ENCODE measurements at places on chromosomes 2 and 18.

DNA sequence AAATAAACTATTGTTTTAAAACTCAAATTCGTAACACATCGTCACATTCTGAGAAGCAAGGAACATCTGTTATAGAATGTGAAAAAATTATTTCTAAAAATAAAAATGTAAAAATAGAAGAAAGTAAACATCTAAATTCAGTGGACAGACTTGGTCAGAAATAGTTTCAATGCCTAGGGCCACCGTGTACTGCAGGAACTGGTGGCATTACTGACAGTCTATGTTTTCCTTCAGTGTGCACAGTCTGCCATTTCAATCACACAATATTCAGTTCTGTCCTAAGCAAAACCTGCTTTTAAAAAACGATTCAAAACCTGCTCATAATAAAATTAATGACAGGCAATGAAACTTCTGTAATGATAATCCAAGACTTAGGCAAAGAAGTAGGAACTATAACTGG is 190.1 kb downstream of the ERBB4 start:
- no peak for DNase-seq

DNA sequence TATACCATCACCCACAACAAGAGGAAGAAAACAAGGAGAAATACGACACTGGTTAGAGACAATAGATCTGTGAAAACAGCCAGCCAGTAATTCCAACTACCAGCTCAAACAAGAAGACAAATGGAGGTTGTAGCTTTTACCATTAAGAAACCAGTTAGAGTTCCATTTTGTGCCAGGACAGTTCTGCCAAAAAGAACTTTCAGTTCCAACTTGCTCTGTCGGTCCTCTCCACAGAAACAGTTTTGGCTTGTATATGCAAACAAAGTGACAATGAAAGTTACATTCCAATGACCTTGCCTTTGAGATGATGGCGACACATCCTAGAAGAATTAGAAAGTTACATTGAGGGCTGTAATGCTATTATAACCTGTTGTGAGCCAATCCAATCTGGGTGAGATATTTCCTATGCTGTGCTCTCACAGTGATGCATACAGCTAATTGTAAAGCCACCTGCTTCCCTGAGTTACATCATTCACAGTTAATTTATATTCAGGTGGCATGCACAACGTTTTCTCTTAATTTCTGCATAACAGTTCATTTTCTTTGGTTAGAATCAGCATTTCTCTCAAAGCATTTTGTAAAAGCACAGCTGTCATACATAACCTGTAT is 1378.4 kb upstream of the PIK3C3 start:
- no peak for DNase-seq

DNA sequence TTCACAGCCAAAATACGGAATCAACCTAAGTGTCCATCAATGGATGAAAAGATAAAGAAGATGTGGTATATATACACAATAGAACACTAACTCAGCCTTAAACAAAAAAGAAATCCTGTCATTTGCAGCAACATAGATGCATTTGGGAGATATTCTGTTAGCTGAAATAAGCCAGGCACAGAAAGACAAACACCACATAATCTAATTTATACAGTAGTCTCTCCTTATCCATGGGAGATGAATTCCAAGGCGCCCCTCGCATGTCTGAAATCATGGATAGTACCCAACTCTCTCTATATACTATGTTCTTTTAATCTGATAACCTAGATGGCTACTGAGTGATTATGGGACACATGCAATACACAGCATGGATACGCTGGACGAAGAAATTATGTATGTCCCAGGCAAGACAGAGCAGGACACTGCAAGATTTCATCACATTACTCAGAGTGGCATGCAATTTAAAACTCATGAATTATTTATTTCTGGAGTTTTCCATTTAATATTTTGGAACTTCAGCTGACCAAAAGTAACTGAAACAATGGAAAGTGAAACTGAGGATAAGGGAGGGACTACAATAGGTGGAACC is 39.5 kb downstream of the ORC4 start:
- no peak for DNase-seq

- DNase-seq, result no peak
These were observed 151.7 kb upstream of the FOSL2 start for GRCh38 chr2:28240937-28241336.
